ENCODE measurements at places on chromosomes 13 and 19.

GRCh38 chr19:40315812-40316470 lies 30.8 kb upstream of the AKT2 start:
- DNase-seq = no peak

DNA sequence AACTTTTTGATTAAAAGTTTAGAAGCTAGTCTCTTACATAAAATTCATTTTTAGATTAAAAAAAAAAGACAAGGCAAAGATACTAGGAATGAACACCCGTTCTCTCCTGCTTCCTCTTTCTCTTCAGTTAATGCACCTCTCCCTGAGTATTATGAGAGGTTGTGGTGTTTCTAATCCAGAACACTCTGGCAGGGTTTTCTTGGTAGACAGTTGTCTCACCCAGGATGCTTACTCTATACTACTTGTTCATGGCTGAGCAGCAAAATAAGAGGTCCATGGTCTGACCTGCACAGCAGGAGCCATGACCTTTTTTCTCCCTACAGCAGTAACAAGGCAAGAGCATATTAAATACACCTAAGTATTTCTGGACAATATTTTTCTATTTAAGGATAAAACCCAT lies 62.0 kb downstream of the MICU2 start:
- no peak for DNase-seq

- DNase-seq = no peak
These were observed 571 bp upstream of the DHRS12 start for GRCh38 chr13:51804295-51805172.

DNA sequence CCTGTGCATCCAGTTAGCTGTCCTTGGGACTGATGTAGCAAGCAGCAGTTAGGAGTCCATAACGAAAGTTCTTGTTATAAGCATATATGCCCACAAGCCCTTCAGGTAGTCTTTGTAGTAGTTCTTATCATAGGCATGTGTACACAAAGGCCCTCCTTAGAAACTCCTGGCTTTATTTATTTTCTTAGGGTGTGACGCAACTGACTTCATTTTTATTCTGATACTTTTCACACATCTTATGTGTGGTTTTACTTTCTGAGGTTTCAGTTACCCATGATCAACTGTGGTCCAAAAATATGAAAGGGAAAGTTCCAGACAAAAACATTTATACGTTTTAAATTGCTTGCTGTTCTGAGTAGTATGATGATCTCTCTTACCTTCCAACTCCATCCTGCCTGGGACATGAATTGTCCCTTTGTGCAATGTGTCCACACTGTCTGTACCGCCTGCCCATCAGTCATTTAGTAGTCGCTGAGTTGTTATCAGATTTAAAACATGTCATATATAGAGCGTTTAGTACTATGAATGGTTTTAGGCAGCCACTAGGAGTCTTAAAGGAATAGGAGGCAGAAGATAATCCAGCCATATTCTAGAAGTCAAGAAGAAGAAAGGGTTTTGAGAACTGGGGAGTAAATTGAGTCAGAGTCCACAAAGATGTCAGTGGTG lies 19.4 kb downstream of the GPC5 start:
- DNase-seq = no peak
